NCI-H2081 treated with DMSO at 0.1 percent for 48 hours (cell line): ENCODE measurements at places on chromosomes 12 and 14.

DNA sequence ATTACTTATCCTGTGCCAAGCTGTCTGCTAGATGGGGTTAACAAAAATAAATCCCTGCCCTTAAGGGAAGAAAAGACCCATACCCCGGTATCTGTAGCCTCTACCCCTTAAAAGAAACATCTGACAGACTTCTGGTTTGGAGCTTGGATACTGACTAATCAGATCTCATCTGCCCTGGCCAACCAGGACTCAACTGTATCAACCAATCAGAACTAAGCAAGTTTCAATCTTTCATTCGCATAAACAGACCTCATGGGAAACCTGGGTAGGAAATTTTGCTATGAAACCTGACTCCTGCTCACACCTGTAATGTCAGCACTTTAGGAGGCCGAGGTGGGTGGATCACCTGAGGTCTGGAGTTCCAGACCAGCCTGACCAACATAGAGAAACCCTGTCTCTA is 26.4 kb upstream of the PRMT8 start:
- no peak for DNase-seq

GRCh38 chr12:9064201-9064814 is 51.4 kb downstream of the A2M start:
- DNase-seq: no peak

DNA sequence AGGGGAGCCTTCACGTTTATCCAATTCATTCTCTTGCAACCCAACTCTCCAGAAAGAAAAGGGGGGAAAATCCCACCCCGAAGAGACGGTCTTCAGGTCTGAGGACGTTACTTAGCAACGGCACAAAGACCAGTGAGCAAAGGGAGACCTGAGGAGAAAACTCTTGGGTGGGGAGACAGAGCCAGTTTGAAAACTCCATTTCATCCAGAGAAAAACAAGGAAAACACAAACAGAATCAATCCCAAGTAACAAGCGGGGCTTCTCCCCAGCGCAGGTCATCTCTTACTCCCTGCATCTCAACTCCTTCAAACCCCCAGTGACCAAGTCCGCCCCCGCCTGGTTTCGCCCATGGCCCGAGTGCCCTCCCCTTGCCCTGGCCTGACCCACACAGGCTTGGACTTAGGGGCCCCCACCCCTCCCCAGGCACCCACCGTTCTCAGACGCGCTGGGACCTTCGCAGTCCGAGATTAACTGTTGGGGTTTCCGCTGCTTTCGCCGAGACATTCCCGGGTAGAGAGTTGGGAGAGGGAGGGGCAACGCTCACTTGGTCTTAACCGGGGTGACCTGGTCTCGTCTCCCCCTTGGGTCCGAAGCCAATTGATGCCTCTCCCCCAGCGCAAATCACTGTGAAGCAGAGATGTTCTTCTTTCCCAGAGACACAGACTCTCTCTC is 10.4 kb upstream of the SALL2 start:
- no peak for DNase-seq

DNA sequence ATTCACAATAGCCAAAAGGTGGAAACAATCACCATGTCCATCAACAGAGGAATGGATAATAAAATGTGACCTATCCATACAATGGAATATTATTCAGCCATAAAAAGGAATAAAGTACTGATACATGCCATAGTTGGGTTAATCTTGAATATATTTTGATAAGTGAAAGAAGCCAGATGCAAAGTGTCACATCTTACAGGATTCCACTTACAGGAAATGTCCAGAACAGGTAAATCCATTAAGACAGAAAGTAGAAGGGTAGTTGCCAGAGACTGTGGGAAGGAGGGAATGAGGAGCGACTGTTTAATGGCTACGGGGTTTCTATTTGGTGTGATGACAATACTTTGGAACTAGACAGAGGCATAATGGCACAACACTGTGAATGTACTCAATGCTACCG is 171.6 kb downstream of the KSR2 start:
- DNase-seq: no peak

GRCh38 chr12:39000370-39000769 is 95.0 kb upstream of the CPNE8 start:
- DNase-seq: no peak

GRCh38 chr14:56172571-56172971 is 54.4 kb downstream of the PELI2 start:
- DNase-seq: no peak

DNA sequence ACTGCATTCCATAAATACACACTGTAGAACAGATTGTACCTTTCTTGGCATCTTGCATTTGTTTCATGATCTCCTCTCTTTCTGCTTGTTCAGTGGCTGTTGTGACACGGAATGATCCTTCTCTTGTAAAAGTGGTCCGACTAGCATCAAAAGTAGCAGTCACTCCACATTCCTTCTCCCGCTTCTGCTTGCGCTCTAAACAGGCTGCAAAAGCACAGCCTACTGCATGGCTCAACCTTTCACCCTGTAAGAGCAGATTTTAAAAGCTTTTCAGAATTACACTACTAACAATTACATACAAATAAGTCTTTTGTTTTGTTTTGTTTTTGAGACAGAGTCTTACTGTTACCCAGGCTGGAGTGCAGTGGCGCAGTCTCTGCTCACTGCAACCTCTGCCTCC is 49.8 kb downstream of the PAPLN start:
- no peak for DNase-seq
